Activated CD8-positive, alpha-beta memory T cell treated with anti-CD3 and anti-CD28 coated beads for 1 hour (primary cell): ENCODE measurements at places on chromosomes 3 and 15.

- no peak for DNase-seq
Observed at GRCh38 chr3:105616374-105617121, 249.8 kb downstream of the ALCAM start.

- DNase-seq: no peak
Observed at GRCh38 chr3:175434561-175434960, 575.4 kb downstream of the NAALADL2 start.

- DNase-seq: no peak
Observed at GRCh38 chr3:33184863-33185262, 33.7 kb downstream of the SUSD5 start.

DNA sequence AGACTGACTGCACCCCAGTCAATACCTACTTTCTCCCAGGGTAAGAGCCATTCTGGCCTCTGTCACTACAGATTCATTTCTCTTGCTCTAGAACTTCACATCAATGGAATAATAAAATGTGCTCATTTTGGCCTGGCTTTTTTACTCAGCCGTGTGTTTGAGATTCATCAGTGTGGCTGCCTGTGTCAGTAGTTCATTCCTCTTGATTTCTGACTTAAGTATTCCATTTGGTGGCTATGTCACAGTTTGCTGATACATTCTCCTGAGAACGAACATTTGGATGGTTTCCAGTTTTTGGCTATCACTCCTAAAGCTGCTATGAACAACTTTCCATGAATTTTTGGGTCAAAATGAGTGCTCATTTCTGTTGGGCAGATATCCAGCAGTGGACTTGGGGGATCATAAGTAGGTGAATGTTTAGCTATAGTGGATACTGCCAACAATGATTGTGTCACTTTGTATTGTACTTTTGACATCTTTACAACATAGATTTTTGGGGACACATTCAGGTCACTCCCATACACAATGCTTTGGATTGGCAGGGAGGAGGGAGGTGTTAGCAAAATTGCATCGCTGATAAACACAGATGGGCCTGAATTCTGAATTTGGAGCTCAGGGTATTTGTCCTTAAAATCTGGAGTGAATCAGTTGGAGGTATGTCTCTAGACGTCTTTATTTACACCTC is 19.8 kb upstream of the FAM107A start:
- DNase-seq: no peak

GRCh38 chr3:69119681-69120080 is 2.7 kb downstream of the LMOD3 start:
- DNase-seq: no peak

DNA sequence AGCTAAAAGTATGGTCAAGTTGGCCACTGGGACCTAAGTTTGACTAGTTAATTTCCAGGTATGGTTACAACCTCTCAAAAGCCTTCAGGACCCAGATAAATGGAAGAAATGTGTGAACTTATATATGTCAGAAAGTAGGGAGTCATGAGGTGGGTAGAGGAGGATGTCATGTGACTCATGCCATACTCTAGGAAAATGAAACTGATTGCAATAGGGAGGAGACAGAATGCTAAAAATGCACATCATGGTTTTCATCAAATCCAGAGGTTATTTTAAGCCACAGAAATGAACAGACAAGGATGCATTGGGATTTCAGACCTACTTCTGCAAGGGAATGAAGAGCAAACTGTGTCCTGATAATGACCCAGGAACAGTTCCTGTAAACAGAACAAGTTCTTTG is 310.0 kb downstream of the EDEM1 start:
- DNase-seq: no peak

DNA sequence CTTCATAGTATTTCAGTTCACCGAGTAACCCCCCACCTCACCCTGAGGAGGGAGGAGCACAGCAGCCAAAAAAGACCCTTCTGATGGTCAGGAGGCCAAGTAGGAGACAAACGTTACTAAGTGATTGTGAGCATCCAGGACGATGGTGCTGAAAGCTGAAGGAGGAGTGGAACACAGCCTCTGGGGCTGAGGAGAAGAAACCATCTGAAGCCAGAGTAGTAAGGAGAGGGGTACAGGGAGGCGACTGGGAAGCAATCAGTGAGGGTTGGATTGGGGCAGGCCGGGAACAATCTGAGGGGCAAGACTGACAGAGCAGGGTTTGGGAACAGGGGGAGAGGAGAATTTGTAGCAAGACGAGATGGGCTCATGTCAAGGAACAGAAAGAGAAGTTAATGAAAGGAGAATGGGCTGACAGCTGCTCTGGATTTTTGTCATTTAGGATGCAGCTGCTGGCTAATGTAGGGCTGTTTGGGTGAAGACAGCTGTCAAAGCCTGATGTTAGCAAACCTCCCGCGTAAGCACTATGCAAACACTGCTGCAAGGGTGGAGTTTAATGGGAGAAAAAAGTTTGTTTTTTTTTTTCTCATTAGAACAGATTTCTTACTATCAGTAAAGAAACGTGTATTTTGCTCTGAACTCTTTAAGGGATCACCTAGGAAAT is 622.2 kb downstream of the EDEM1 start:
- no peak for DNase-seq
